ENCODE measurements at places on chromosomes 1 and 21.

DNA sequence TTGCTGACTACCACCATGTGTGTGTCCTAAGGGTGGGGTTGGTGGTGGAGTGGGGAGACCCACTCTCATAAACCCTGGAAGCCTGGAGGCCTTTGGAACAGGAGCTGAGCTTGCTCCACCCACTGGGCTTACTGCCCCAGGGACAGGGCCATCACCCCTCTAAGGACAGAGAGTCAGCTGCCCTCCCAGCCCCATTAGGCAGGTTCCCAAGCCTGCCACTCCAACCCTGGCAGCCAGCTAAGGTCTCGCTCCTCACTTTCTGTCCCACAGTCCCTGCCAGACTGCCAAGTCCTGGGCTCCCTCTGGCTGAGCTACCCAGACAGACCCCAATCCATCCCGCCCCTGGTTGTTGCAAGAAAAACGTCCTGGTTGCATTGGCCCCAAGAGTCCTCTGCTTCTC lies 3.8 kb downstream of the NT5C1A start:
- DNase-seq: no peak

- no peak for DNase-seq
Measured at GRCh38 chr1:156214024-156214748, 1.4 kb downstream of the PMF1 start.

DNA sequence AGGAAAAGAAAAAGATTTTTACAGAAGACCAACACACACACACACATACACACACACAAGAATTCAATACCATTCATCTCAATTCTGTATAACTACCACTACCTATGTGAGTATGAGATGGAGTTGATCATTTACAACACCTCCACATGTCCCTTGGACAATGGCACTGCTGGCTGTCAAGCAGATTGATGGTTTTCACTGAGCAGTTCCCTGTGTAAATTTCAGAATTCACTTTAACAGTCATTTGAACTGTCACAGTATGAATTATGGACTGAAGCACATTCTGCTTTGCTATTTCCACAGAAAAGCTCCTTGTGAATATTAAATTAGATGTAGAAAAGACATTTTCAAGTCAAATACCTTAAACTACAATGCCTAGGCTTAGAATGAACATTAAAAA lies 14.3 kb downstream of the KCNT2 start:
- DNase-seq: no peak

DNA sequence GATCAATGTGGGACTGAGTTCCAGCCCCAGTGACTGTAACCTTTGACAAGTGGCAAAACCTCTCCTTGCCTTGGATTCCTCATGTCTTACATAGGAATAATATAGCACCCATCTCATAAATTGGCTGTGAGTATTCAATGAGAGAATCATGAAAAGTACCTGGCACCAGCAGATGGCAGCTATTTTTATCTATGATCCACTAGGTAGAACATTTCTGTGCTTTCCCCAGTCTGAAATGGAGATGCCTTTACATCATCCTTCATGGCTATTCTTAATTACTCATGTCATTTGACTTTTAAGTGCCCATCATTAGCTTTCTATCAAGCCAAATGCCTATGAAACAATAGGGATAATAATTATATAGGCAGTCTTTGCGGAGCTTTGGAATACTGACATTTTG lies 130.1 kb downstream of the TGFB2 start:
- no peak for DNase-seq

GRCh38 chr1:216183007-216183406 lies 240.2 kb downstream of the USH2A start:
- no peak for DNase-seq

DNA sequence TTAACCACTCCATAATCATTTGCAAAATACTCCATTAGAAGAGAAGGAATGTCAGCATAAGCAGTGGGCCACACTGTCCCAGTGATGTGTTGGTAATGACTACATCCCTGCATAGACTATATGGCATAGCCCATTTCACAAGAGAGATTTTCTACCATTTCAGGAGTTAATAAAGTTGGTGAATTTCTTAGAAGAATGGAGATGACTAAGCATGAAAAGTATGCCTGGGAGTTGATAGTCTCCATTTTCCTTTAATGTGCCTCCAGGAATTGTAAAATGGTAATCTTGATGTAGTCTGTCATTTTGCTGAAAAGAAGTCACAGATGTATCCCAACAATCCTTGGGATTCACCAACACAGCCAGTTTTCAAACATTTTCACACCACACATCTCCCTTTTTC lies 608.8 kb upstream of the CHRM3 start:
- DNase-seq: no peak

DNA sequence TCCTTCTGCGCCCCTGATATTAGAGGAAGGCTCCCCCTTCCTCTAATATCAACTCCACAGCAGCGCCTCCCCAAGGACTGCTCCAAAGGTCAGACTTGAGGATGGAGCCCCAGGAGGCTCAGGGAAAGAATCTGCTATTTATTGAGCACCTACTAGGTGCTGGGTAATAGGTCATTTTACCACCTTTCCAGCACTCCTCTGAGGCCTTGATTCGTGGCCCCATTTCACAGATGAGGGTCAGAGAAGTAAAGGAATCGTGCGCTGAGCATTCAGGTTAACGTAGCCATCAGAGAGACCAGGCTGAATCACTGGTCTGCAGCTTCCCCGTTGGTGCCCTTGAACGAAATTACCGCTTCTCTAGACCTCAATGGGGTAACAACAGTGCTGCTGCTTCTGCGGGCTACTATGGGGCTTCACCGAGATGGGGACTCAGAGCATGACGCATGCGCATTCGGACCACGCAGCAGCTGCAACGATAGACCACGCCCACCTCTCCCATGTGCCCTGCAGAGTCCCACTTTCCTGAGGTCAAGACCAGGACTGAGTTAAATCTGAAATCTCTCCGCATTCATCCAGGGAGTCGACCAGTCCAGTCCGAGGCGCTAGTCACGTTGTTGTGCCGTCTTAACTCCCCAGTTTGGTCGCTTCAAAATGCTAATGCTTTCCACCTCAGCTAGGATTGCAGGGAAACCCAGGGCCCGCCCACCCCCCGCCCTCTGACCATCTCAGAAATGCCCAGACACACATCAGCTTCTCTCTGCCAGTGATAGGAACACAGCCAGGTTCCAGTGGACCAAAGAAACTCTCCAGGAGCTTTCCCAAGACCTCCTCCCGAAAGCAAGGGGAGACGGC lies 12.9 kb downstream of the CAMK2N1 start:
- peak; percentile 30 for DNase-seq

All from NCI-H187 (cell line).